ENCODE measurements at places on chromosomes 3 and 15.

- DNase-seq = no peak
These were observed 340.2 kb upstream of the CBLB start for GRCh38 chr3:106208967-106209366.

DNA sequence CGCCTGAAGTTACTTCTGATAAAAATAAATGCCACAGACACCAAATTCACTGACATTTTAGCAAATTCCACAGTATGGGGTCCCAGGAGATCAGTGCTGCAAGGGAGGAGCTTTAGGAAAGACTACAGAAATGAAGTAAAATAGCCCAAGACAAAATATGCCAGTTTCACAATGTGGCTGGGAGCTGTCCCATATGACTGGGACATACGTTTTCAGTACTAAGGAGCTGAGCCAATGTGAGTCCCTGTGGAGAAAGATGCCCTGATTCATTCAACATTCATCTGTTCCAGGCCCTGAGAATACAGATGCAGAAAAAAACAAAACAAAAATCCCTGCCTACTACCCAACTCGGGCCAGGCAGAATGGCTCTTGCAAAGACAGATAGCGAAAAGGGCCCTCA is 63.4 kb upstream of the FAM174B start:
- DNase-seq = no peak

- no peak for DNase-seq
These were observed 6.9 kb upstream of the RPL35A start for GRCh38 chr3:197942956-197943556.

DNA sequence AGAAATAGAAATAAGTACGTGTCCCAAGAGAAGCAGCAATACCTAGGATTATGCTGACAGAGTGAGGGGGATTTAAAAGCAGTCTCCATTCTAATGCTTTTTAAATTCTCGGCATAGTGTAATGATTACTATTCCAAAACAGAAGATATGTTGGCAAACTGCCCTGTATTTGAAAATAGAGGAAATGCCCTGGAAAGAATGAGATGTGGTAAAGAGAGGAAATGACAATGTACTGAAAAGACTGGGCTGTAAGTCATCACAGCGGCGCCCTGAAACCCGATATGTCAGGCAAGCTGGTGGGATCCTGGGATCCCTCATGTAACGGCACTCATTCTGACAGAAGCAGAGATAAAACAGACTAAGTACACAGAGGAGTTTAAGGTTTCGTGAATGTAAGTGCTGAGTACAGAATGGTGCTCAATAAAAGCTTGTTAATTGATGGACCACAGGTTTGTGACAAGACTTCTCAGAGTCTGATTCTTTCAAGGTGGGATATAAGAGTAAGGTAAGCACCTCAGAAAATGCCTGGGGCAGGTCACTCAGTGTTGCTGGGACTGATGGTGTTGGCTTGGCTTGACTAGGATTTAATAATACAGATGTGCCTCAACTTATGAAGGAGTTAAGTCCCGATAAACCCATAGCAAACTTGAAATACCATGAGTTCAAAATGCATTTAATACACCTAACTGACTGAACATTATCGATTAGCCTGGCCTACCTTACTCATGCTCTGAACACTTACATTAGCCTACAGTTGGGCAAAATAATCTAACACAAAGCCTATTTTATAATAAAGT is 91.4 kb downstream of the NFKBIZ start:
- DNase-seq = no peak

GRCh38 chr3:81452418-81452817 is 309.0 kb downstream of the GBE1 start:
- no peak for DNase-seq

DNA sequence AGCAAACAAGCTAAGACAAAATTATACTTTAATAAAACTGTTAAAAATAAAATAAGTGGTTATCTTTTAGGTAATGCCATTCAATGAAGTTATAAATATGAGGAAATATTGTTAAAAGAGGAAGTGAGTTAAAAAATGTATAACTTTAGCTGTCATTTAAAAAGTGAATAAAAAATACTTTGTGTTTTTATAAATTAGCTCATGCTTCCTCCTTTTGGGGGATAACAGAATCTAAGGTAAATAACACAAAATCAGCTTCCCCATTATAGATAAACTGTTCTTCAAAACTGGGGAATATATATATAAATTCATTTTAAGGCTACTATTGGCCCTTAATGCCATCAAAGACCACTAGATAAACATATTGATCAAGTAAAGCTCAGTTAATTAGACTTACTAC is 113.7 kb upstream of the AADACL2 start:
- DNase-seq = no peak

- no peak for DNase-seq
These were observed 40.9 kb downstream of the SNTN start for GRCh38 chr3:63693351-63693750.

DNA sequence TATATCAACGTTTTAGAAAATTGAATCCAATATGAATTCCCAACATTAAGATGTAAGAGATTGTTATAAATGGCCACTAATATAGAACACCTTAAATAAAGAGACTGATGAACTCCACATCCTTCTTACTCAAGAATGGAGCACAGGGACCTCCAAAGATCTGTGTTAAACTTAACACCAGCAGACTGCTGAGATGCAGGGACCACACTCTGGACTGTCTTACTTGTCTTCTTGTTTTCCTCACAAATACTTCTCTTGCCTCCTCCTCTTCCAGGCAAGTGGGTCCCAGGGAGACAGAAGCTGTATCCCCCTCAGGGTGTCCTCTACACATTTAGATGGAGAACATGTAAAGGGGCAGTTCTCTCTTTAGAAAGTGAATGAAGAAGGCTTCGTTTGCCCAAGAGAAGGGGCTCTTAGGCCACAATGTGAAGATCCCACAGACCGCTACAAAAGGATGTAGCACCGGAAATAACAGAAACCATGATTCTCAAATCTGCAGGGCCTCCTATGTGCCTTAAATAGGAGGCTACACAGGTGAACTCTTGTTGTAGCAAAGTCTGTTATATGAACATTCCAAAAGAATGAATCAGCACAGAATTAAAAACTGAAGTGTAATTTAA is 52.2 kb downstream of the SATB1 start:
- no peak for DNase-seq

GRCh38 chr3:96538186-96538585 is 276.2 kb upstream of the EPHA6 start:
- no peak for DNase-seq

DNA sequence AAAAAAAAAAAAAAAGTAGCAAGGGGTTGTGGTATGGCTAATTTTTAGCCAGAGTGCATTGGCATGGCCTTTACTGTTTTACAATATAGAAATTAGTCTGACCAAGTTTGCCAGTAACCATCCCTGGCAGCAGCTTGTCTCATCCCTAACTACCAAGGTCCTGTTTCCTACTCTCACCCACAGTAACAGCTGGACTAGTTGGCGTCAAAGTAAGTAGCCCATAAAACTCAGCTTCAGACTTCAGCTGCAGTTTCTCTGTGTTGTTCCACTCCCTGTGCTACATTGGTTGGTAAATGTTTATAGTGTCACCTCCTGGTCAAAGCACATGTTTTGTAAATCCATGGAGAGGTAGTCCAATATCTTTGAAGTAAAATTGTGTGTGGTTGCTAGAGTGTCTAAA is 691.3 kb downstream of the ZPLD1 start:
- no peak for DNase-seq

DNA sequence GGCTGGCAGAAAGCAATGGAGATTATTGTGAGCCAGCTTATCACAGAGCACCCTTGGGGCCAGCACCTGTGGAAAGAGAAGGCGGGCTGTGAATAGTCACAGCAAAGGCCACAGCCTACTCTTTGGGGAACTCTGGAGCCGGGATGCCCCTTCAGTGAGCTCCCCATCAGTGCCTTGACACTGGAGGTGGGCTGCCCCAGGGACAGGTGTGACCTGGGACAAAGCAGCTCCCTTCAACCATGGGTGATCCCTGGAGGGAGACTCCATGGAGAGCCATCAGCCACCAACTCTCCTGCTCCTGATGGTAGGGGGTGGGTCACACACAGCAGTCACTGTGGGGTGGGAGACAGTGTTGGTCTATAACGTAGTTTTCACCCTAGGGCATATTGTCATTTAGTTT is 5.8 kb downstream of the TTC21A start:
- no peak for DNase-seq

- DNase-seq = no peak
These were observed 135.9 kb upstream of the TPM1 start for GRCh38 chr15:62906627-62907026.

DNA sequence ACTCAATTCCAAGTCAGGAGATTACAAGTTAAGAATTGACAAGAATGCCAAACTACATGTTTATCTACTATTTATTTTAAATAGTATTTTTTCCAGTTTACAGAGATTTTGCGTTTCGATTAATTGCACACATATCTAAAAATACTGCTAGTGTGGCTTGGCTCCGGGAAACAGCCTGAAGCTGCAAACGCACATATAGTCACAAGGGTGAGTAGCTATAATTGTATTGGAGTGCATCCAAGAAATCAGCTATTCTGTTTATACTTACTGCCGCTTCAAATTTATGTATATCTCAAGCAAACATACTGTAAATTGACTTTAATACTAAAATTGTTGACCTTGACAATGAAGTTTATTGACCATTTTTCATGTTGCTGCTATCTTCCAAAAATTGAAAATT is 77.0 kb upstream of the PLSCR5 start:
- DNase-seq = no peak

- no peak for DNase-seq
These were observed 224.3 kb upstream of the NR2F2 start for GRCh38 chr15:96106181-96106580.

DNA sequence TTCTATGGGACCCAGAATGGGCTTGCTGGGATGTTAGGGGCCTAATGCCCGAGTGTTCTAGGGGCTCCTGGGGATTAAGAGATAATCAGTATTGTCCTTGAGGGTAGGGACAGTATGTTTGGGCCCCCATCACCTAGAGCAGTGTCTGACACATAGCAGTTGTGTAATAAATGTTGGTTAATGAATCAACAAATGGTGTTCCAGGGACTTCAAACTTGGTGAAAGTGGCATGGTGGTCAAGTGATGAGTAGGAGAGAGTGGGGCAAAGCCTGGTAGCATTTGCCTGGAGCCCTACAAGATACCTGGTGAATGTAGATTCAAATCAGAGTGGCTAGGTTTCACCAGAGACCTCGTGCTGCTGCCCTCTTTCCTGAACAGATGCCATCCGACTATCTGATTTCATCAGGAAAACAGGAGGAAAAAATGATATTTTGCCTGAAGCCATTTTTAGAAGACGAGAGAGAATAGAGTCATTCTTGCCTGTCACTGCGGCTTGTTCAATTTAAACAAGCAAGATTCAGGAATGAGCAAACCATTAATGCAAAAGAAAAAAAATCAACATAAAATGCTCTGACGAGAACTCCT is 117.3 kb downstream of the RPL22L1 start:
- no peak for DNase-seq

GRCh38 chr3:183255348-183255730 is 2.3 kb downstream of the B3GNT5 start:
- no peak for DNase-seq

GRCh38 chr3:188807006-188807405 is 364.8 kb upstream of the TPRG1 start:
- DNase-seq = no peak

DNA sequence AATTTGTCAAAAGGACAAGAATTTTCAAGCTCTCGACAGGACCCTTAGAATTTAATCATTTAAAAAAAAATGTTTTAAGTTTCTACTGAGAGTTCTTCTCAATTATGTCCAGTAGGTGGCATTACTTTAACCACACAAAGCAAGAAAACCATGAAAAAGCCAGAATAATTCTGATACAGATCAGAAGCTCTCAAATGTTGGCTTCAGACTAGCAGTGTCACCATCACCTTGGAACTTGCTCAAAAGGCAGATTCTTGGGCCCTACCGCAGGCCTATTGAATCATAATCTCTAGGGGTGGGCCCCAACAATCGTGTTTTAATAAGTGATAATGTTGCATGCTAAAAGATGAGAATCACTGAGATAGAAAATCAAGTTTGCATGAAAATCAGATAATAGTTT is 99.5 kb upstream of the KCNMB2 start:
- DNase-seq = peak; percentile 7

- no peak for DNase-seq
These were observed 8.0 kb downstream of the GCSAM start for GRCh38 chr3:112124907-112125607.

DNA sequence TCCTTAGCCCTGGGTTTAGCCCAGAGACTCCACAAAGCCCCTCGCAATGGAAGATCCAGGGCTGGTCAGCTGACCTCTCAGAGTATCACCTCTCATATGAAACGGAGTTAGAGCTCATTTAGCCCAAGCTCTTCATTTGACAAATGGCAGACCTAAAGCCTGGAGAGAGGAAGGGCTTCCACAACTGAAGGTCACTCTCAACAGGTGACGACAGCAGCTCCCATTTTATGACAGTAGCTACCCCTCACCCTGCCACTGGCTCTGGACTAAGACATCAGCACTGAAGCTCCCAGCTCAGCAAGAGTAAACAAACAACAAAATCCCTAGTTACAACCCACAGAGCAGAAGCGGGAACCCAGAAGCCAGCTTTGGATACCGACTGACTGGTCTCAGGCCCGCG is 33.7 kb downstream of the TLE3 start:
- DNase-seq = no peak

- DNase-seq = no peak
These were observed 1.4 kb downstream of the DNAJA4 start for GRCh38 chr15:78265752-78266224.

- no peak for DNase-seq
These were observed 139.2 kb upstream of the EOMES start for GRCh38 chr3:27861046-27862036.

GRCh38 chr3:172577987-172578570 is 54.8 kb upstream of the TNFSF10 start:
- no peak for DNase-seq

GRCh38 chr3:16589867-16590624 is 15.2 kb downstream of the DAZL start:
- no peak for DNase-seq

DNA sequence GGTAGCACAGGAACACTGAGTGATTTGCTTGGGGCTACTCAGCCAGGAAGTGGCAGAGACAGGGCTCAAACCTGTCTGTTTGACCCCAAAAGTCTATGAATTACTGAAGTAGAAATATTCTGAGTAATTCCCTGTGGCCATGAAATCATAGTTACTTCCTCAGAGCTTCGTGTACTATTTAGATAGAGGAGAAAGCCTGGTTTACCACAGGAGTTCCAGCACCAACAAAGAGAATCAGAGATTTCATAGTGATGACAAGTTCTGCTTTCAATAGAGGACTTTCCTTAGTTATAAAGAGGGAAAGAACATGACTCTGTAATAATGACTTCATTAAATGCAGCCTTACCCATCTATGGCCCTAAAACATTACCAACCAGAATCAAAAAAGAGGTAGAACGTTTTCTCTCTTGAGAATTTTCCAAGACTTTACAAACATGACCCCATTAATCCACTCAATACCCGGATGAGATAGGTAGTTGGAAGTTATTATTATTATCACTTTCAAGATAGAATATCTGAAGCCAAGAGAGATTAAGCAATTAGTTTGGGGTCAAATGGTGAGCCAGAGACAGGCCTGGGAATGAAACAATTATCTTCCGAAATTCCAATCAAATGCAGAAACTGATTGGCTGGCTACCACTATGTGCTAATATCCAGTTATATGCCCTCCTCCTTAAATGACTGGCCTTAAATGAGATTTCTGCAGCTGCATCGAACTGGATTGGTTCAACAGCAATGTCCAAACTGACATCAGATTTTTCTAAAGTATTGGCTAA is 13.6 kb upstream of the WNT5A start:
- no peak for DNase-seq

GRCh38 chr3:31369637-31370379 is 162.9 kb upstream of the STT3B start:
- no peak for DNase-seq

- no peak for DNase-seq
These were observed 139.5 kb upstream of the EIF1B start for GRCh38 chr3:40169983-40170382.
